ENCODE measurements at places on chromosomes 13 and 19.

- peak; percentile 45 for DNase-seq
Measured at GRCh38 chr13:67341406-67341805, 111.3 kb upstream of the PCDH9 start.

- no peak for DNase-seq
Measured at GRCh38 chr19:3253270-3253669, 28.8 kb downstream of the CELF5 start.

DNA sequence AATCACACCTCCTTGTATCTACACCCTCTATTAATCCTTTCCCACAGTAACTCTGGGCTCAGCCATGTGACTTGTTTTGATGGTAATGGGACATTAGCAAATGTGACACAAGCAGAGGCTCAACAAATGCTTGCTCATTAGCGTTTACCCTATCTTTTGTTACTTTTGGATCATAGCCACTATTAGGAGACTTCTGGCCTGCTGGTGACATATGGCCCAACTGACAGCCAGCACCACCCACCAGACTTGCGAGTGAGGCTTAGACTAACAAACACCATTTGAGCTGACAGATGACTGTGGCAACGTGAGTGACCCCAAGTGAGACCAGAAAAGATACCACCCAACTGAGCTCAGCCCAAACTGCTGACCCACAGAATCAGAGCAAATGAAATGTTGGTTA, 154.1 kb downstream of the OLFM4 start:
- no peak for DNase-seq

DNA sequence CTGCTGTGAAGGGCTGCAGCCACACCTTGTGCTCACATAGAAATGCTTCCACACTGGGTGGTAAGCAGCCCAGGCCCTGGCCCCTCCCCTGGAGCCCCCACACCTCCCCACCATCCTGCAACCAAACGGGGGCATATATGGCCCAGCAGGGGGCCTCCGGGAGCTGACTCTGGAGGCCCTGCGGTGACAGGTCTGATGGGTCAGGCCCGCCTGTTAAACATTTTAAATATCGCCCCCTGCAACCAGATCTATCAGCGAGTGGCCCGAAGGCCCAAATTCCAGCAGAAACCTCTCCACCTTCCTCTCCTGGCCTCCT, 48.0 kb upstream of the KATNAL1 start:
- peak; percentile 18 for DNase-seq

GRCh38 chr13:73835138-73835721, 299.0 kb downstream of the KLF12 start:
- DNase-seq: peak; percentile 50

GRCh38 chr13:23766283-23766682, 122.9 kb downstream of the MIPEP start:
- DNase-seq: no peak

GRCh38 chr19:5844456-5845433, 5.2 kb upstream of the FUT6 start:
- no peak for DNase-seq

DNA sequence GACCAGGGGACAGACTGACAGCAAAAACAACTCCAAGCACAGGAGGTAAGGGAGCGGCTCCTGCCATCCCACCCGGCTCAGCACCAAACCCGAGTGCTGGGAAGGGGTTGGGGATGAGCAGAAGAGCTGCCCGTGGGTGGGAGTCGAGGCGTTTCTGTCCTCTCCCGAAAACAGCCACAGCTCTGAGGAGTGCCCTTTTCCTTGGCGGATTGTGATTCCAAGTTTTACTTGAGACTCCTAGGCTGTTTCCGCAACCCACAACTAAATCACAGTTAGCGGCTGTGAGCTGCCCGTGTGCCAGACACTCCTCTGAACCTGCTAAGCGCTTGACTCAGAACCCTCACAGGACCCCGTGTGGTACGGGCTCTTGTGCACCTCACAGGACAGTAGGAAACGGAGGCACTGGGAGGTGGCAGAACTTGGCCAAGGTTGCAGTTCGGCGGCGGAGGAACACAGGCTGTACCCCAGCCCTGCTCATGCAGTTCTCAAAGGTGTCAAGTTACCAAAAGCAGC, 21.4 kb downstream of the CFAP97D2 start:
- peak; percentile 4 for DNase-seq

DNA sequence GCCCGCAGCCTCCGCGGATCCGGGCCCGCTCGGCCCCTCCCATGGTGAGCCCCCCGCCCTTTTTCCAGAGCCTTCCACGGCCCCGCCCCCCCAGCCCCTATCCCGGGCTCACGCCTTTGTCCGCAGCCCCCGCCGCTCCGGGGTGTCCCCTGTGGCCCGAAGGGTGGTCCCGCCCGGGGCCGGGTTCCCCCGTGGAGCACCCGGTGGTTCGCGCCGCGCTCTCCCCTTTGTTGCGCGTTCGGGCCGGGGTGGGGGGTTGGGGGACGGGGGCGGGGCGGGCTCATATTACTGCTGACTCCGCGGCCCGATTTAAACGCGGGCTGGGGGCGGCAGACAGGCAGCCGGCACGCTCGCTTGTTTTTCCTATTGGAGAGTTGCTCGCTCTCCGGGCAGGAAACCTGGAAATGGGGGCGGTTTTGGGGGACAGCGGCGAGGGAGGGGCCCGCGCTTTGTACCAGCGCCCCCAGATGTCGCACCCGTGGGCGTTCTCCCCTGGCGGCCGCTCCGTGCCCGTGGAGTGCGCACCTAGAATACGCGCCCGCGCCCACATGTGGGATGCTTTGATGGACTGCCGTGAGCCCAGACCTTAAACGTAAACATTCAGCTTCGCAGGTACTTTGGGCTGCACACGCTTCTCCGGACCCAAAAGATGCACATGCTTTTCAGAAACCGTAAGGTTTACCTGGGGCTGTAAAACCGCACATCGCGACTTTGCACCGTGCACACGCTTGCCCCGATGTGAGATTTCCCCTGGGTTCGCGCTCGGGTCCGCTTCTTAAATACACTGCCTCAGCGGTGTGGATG, 699 bp downstream of the PTOV1 start:
- DNase-seq: peak; percentile 58

DNA sequence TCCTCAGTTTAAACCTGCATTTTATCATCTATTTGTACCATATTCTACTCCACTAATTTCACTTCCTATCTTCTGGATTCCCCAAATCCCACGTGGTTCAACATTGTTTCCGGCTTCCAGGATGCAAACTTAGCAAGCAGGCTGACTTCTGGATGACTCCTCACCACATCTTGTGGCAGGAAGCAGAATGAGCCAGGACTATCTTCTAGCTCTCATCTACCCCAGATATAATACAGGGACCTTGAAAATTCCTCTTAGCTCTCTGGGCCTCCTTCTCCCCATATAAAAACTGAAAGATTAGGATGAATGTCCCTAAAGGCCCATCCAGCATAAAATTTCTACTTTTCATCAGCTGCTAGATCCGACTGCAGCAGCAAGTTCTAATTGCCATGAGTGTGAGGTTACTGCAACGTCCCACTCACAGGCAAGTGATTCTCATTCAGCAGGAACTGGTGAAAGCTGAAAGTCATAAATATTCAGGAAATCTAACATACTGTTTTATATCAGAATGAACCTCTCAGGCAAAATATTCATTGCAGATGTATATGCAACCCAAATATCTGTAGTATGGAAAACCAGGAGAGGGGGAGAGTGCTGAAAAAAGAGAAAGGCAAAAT, 93.4 kb downstream of the KCTD12 start:
- peak; percentile 83 for DNase-seq

GRCh38 chr19:35347171-35347929, at the start of gene FFAR1:
Gene FFAR1, plus strand, starts transcription at chr19:35347902. Its CDS starts 3,650 bp downstream, at chr19:35351552.
- DNase-seq: no peak

DNA sequence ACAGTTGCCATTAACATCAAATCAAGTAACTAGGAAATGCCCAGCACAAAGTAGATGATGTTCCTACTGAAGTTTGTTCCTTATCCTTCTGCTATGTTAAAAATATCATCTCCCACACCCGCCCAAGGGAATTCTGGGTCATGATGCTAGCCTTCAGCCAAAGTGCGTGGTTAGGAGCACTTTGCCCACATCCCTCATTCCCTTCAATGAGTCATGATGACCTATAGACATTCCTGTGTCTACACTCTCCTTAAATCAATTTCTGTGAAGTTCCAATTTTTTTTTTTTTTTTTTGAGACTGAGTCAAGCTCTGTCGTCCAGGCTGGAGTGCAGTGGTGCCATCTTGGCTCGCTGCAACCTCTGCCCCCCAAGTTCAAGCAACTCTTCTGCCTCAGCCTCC, 17.0 kb downstream of the RXFP2 start:
- DNase-seq: peak; percentile 98
